Hepatocyte (in vitro differentiated cells): ENCODE measurements at places on chromosomes 7 and 10.

- DNase-seq: peak; percentile 75
Observed at GRCh38 chr10:74825371-74826141, 844 bp upstream of the KAT6B start.

- no peak for DNase-seq
Observed at GRCh38 chr7:128017460-128017859, 13.8 kb downstream of the LRRC4 start.

GRCh38 chr7:151046603-151047573, 1.4 kb upstream of the ASIC3 start:
- DNase-seq: peak; percentile 50

DNA sequence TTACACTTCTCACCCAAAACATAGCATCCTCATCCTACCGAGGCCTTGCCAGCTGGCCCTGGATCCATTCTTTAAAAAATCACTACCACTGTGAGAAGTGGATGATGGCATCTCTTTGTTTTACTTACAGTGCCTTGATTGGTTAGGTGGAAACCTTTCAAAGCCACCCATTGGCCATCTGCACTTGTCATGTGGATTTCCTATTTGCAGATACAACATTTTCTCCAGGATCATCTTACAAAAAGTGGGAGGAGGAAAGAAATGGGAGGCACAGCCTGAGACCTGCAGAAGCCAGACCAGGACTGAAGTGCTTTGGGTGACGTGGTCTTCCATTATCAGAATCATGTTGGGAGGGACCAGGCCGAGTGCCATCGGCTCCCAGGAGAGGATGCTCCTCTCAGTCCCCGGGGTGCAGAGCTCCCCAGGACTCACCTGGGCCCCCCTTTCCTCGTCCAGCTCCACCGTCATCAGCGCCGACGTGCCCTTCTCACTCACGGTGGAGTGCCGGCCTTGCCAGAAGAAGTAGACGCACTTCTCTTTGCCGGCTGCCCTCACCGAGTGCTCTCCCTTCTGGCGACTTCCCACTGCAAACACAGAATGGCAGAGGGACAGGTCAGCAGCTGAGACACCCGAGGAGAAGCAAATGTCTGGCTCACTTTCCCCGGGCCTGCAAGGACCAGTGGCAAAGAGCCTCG, 161.2 kb downstream of the SVIL start:
- DNase-seq: no peak

DNA sequence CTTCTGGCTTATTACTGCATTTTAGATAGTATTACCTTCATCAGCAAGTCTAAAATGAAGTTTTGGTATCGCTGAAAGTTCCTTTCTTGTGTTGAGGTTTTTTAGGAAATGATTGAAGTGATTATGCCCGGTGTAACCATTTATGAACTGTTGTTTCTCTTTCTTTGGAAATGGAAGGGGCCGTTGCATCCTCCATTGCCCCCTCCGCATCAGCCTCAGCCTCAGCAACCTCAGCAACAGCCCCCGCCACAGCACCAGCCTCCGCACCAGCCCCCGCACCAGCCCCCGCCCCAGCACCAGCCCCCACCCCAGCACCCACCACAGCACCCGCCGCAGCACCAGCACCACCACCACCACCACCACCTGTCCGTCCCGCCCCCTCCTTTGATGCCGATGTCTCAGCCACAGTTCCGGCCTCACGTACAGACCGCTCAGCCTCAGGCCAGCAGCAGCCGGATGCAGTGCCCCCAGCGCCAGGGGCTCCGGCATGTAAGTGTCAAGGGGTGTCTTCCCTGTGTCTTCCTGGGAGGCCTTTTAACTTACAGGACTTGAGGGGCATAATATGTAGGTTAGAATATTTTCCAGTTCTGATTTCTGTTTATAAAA, 72.6 kb downstream of the SHH start:
- DNase-seq: no peak

- DNase-seq: peak; percentile 44
Observed at GRCh38 chr7:68963552-68963951, 634.7 kb upstream of the AUTS2 start.

- DNase-seq: no peak
Observed at GRCh38 chr10:13483073-13483472, 45.7 kb downstream of the BEND7 start.

GRCh38 chr7:111080495-111081105, 10.3 kb upstream of the LRRN3 start:
- DNase-seq: no peak

GRCh38 chr7:66505531-66506451, 122.9 kb upstream of the KCTD7 start:
- DNase-seq: no peak

- DNase-seq: no peak
Observed at GRCh38 chr10:74437822-74438221, 286.8 kb downstream of the ADK start.

DNA sequence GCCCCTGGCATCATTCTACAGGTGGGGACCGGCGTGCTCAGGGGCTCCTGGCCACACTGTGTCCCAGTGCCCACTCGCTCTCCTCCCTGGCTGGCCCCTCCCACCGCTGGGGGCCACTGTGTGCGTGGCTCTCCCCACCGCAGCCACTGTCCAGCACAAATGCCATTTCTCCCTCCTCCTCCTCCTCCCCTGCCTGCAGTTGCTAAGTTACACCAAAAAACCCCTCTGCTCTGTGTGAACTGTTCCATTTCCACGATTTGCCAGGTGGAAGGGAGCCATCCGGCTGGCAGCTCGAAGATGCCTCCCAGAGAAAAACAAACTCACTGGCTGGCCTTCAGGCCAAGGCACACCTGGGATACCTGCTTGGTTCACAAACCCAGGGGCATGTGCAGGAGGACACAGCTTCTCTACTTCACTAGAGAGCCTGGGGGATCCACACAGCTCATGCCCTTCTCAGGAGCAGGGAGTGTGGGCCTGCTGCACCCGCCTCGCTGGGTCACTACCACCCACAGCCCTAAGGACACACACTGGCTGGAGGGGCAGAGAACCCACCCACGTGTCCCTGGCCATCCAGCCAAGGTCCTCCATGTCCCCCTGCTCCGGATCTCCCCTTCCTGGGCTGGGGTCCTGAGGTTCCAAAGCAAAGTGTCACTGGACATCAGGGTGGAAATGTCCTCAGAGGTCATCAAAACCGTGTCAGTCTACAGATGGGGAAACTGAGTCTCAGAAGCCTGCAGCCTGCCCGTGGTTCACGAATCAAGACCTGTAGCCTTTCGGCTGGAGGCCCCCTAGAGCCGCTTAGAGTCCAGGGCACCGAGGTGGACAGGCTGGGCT, 1.7 kb downstream of the RASGEF1A start:
- DNase-seq: no peak

DNA sequence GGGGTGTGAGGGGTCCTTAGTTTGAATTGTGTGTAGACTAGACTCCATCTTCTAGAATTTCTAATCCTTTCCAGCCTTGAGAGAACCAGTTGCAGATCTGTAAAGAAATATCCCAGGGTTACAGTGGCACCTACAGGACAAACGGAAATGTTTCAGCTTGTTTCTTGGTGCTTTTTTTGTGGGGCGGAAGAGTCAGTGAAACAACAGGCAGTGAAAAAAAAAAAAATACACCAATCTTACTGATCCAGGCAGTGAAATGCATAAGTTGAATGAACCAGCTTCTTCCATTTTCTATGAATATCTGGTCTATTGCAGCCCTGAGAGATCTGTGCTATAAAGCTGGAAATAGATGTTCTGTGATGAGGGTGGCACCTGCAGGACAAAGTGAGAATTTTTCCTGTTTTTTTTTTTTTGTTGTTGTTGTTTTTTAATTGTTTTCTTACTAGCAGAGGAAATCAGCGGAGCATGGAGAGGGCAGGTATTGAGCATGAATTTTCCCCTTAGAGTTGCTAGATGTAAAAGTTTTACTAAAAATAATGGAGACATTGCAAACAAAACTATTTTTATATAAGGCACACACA, 81.9 kb upstream of the DYNC1I1 start:
- peak; percentile 53 for DNase-seq

DNA sequence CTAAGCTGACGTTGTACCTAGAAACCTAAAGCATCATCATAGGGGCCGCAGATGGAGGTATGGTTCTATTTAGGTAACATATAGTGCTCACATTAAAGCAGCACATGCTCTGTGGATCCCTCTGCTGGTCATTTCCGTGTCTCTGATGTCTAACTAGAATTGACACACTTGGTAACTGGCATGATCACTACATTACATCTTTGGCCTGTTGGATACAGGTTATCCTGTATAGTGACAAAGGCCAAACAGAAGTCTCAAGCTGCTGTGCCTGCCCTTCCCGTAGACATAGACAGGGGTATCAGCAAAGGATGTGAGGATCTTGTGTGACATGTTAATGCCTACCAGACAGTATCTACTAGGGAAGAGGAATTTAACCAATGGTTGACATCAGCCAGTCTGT, 51.2 kb downstream of the KIF5B start:
- DNase-seq: peak; percentile 49

DNA sequence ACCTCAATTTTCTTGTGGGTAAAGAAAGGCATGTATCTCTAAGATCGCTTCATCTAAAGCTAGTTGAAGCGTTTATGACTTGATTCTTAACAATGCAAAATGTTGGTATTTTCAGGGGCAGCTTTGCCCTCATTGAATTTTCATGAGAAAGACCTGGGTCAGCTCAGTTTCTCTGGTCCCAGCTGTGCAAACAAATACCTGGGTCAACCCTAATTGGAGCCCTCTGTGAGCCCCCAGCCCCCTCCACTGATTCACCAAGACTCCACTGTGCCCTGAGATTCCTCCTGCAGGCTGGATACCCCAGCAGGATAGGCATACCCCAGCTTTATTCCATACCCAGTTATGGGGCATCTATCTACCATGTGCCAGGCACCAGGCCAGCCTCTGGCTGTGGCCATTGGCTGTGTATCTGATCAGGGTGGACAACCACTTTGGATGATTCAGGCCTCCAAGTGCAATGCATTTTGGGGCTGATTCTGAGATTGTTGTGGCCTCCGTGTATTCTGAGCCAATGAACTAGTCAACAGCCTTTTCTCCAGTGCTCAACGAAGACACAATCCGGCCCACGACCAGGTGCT, 201.9 kb downstream of the MYOF start:
- no peak for DNase-seq

DNA sequence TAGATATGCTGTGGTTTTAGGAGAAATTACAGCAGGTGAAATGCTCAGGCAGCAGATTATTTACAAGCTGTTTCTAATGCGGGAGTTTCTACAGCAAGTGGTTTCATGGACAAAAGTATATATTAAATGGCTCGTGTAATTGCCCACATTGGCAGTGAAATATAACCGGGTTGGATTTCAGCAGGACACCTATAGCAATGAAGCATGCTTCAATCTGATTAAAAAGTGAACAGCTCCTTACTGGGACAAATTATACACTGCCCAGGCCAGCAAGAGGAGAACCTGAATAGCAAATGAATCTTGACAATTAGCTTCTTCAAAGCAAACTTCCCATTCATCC, 35.2 kb upstream of the LYZL1 start:
- DNase-seq: no peak

DNA sequence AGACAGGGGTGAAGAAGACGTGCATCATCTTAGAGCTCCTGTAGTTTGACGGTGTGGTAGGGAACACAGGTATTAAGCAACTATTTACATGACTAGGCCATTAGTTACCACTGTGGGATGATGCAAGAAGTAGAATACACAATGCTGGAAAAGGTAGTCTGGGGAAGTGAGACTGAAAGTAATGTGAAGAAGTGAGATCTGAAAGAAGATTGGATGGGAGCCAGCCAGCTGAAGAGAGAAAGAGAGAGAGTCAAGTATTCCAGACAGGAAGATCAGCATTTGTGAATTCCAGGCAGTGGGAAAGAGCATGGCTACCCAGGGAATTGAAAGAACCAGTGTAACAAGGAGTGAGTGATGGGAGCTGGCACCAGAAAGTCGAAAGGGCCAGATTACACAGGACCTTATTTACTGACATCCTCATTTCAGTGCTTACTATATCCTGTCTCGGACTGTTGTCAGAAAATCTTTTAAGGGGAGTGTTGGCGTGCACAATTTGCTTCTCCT, 4.0 kb upstream of the CFAP58 start:
- peak; percentile 78 for DNase-seq

DNA sequence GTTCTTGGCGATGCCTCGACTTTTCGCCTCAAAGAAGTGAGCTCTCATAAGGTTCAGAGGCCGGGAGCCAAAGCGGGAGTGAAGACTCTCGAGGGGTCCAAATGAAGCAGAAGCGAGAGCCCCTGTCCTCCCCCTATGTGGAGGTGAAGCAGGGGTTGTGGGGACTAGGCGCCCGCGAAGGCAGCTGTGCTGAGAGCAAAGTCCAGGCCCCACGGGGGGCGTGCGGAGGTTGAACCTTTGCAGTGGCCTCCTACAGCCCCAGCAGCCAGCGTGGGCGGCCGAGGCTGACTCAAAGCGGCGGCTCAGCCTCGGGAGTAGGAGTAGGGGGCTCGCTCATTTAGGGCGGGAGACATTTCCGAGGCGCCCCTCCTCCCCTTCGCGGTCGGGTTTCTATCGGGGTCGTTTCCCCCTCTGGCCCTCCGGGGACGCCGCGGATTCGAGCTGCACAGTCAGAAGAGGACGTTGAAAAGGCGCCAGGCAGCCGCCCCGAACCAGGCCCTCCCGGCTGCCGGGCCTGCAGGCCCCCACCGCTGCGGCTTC, 553 bp upstream of the ADD3 start:
- no peak for DNase-seq

DNA sequence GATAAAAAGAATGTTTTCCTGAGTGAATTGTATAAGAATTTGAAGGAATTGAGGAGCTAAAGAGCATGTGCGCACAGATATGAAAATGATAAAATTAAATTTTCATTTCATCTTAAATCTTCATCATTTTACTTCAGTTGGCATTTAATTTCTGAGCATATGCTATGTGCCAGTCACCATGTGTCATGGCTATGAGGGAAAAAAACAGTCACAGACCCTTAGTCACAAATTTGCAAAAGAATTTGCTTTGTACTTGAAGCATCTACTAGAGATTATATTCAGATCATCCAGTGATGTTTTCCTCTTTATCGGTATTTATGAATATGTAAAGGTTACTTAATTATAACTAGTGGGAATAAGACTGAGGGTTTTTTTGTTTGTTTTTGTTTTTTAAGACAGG, 29.8 kb downstream of the VCL start:
- DNase-seq: no peak

- DNase-seq: no peak
Observed at GRCh38 chr10:117350909-117351308, 24.3 kb downstream of the PDZD8 start.

- no peak for DNase-seq
Observed at GRCh38 chr10:17019696-17020095, 109.9 kb downstream of the CUBN start.

- no peak for DNase-seq
Observed at GRCh38 chr7:95028683-95029082, 121.3 kb downstream of the PPP1R9A start.

DNA sequence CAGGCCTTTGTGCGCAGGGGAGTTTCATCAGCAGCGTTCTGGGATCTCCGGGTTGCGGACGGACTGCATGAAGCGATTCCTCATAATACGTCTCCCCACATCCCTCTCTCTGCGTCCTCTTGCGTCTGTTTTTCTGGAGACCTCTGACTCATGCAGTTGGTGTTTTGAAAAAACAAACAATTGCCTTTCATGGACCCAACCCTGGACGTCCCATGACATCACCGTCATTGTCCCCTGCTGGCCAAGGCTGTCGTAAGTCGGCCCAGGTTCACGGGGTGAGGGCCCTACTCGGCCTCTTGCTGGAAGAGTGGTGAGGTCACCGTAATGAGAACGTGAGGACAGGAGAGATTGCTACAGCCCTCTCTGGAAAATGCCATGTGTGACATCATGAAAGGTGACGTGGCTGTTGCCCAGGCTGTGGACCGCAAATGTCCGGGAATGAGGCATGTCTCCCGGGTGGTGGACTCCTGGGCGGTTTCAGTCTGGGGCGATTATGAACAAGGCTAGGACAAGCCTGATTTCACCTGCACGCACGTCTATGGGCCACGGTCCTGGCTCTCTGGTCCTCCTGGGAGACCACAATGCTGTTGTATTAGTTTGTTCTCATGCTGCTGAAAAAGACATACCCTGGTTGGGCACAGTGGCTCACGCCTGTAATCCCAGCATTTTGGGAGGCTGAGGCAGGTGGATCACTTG, 9.8 kb upstream of the MAFK start:
- peak; percentile 63 for DNase-seq
